Stimulated activated CD8-positive, alpha-beta memory T cell treated with anti-CD3 and anti-CD28 coated beads, Interleukin-15, amount 100 ng/mL, for 24 hours (primary cell): ENCODE measurements at places on chromosomes 5 and 9.

DNA sequence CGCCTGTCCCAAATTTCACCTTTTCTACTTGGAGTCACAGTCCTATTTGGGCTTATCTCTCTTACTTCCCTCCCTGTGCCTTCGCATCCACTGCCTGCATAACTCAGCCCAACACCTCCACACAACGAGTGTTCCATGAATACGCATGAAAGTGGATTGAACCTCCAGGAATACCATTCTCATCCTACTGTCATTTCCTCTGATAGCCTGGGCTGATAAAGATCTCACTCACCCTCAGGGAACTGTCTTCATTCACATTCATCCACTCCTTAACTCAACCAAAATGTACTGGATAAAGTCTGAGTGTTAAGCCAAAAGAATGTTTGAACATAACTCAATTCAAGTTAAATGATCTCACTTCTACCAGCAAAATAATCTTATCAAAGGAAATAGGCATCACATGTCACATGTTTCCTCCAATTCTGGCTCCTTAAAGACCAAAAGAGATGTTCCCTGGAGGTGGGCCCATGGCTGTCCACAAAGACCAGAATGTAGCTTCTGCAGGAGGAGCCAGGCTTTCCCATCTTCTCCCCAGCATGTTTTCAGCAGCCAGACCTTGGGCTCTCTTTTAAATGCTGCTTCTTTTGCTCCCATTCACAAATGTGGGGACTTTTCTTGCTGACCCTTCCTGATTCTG lies 28.4 kb upstream of the TRIO start:
- DNase-seq, result no peak

GRCh38 chr9:97688654-97689053 lies 8.5 kb downstream of the XPA start:
- DNase-seq, result no peak

DNA sequence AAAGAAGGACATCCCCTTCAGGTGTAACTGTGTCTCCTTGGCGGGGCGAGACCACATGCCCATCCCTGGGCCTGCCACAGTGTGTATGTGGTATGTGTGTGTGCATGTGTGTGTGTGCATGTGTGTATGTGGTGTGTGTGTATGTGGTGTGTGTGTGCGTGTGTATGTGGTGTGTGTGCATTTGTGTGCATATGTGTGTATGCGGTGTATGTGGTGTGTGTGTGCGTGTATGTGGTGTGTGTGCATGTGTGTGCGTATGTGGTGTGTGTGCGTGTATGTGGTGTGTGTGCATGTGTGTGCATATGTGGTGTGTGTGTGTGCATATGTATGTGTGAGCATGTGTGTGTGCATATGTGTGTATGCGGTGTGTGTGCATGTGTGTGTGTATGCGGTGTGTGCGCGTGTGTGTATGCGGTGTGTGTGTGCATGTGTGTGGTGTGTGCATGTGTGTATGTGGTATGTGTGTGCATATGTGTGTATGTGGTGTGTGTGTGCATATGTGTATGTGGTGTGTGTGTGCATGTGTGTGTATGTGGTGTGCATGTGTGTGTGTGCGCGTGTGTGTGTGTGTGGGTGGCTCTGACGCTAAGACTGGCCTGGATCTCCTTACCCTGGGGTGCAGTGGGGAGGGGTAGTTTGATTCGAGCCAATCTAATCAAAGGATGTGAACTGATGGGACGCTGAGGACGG lies 107.9 kb upstream of the RAPGEF1 start:
- DNase-seq, result no peak

GRCh38 chr9:134983506-134984371 lies 66.0 kb upstream of the FCN1 start:
- DNase-seq, result no peak

DNA sequence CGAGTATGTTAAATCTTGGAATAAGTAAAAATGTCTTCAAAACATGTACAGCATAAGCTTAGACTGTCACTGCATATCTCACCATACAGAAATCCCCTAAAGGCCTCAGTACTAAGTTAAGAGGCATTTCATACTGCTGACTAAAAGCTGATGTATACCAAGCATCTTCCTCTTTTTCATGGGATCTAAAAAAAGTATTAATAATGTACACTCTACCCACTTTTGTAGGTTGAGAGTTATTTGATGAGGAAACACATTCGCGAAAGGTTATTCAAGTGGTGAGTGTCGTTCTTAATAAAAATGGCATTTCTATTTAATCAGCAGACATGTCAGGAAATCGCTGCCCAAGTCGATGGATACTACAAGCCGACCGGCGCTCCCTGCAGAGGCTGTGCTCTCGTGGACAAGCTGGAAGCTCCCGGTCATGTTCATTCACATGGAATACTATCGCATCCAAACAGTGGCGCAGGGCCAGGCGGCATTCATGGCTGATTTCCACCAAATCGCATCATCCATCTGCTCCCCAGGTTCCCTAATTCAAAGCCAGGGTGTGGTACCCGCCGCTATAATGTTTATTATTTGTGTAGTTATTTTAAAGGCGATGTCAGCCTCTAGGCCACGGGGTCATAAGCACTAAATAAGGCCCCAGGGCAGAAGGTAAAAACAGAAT lies 724 bp downstream of the SGTB start:
- DNase-seq, result no peak

- no peak for DNase-seq
Measured at GRCh38 chr9:77677957-77678535, 29.9 kb upstream of the GNA14 start.
